ENCODE measurements at places on chromosomes 1 and 21.

- no peak for DNase-seq
These were observed 1260.7 kb downstream of the PLA2G4A start for GRCh38 chr1:188089461-188089860.

- DNase-seq = no peak
These were observed 15.9 kb downstream of the PDIK1L start for GRCh38 chr1:26127235-26128163.

DNA sequence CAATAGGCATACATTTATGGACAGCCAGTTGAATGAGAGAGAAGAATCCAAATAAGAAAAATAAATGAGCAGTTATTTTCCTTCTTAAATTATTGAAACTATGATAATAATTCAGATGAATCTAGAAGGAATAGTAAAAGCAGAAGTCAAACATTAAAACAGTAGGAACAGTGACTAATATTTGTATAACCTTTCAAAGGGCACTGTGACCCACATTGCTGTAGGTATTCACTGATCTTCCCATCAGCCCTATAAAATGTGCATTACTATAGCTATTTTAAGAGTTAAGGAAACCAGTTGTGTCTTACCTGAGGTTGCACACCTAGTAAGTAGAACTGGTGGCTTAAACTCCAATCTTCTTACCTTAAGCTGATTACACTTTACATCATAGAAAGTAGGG is 102.8 kb upstream of the ARTN start:
- DNase-seq = no peak

DNA sequence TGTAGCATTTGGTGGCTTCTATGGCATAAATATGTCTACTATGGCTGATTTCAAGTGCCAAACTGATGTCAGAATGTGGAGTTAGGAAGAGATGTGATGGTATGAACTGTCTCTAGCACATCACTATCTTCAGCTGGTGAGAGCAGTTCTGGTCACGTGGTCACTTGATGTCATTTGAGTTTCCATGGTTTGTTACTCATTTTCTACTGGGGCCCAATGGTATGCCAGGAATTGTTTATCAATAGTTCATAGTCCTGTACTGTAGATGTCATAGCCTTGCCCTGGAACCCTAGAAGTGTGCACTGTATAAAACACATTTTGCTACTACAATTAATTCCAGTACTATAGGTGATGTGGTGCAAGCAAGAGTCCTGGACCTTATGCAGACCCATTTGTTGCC is 153.7 kb downstream of the PDE4B start:
- DNase-seq = no peak

- no peak for DNase-seq
These were observed 38.3 kb downstream of the IFI44 start for GRCh38 chr1:78687914-78688313.

DNA sequence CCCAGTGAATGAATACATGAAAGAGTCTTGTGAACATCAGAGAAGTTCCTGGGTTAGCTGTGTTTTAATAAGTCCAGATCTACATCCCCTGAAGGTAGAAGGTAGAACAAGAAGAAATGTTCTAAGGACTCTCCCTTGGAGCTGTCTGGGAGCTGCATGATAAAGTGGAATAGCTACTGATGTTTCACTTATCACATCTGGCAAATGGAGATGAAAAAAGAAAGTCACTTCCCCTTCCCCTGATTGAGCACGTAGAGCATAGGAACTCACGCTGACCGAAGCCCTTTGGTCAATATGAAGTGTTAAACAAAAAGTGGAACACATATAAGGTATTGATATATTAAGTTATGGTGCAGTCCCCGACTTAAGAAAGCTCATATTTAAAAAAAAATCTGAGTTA is 53.2 kb upstream of the PARP1 start:
- no peak for DNase-seq

DNA sequence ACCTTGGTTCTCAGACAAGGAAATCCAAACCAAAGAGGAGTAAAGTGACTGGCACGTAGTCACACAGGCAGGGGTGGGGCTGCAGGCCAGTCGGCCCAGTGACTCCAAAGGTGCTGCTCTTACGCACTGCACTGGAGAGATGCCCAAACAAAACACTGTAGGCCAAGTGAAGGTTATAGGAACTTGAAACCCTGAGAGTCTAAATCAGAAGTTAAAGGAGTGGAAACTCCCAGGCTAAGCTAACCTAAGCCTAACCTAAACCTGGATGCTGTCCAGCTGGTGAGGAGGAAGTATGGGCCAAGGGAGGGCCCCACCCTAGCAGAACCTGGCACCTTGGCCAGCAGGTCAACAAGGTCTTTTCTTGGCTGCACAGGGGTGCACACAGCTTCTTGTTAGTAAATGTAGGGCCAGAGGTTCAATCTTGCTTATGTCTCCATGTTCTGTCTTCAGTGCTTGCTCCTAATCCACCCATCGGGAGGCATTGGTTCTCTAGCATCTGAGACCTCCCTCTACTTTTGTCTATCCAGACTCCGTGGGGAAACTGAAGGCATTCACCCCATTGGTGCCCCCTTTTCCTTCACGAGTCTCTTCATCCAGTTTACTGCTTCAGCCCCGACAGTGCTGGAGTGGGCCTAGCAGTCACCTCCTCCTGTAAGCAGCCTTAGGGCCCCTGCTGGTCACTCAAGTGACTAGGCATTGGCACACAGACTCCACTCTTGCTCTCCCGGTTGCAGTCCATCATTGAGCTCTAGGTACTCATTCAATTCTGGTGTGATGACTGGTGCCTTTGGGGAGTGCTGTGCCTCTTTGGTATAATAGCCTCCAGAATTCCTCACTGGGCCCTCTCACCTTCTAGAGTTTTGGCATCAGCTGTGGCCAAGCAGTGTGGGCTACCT is 12.9 kb upstream of the TMEM125 start:
- DNase-seq = no peak

DNA sequence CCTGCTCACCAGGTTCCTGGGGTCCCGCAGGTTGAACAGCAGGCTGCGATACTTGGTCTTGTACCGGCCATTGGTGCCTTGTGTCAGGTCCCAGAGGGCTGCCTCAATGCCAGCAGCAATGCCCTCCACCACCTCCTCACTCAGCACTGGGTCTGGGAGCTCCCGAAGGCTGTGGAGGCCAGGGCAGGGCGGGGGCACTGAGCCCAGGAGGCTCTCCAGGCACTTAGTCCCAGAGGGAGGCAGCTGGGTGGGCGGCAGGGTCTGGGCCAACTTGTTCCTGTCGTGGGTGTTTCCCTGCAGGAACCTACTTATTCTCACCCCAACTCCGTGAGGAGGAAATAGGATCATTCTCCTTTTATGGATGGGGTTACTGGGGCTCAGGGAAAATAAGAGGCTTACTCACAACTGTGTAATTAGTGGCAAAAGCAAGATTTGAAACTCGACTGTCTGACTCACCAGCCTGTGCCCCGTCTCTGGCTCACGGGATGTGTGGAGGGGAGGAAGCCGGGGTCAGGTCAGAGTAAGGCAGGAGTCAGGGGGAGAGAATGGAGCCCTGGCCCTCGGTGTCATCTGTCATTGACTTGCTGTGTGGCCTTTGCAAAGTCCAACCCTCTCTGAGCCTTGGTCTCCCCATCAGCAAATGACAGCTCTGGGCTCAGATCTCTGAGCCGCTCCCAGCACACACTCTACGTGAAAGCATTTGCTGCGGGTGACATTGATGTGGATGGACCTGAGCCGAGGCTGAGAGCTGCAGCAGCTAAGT is 17.2 kb downstream of the SPOCD1 start:
- no peak for DNase-seq

GRCh38 chr1:62176597-62177312 is 17.9 kb upstream of the L1TD1 start:
- no peak for DNase-seq

GRCh38 chr1:161261261-161262235 is 3.0 kb downstream of the PCP4L1 start:
- DNase-seq = no peak

DNA sequence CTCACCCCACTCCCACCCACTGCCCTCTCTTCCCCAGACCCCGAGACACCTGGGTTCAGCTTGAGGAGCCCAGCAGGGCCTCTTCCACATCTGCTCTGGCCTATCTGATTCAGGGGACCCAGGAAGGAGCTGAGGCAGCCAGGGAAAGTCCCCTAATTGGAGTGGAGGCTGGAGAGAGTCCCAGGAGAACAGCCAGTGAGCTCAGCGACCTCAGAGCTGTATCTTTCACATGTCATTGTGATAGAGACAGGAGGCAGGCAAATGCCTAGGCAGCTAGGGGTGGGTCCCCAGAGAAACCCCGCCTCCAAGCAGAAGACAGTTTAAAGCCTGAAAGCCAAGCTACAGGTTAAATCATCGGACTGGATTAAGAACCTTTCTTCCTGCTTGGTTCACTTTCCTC is 122.7 kb downstream of the MATN1 start:
- DNase-seq = no peak

DNA sequence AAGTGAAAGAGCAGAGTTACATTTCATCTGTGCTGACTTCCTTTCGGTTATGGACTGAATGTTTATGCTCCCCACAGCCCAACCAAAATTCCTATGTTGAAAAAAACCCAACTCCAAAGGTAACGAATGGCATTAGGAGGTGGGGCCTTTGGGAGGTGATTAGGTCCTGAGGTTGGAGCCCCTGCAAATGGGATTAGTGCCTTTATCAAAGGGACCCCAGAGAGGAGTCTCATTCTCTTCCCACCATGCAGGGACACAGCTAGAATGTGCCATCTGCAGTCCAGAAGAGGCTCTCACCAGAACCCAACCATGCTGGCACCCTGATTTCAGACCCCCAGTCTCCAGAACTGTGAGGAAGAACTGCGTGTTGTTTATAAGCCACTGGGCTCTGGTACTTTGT is 199.3 kb downstream of the TOMM20 start:
- DNase-seq = no peak

- DNase-seq = no peak
These were observed 2.4 kb downstream of the PPM1J start for GRCh38 chr1:112712701-112713128.

DNA sequence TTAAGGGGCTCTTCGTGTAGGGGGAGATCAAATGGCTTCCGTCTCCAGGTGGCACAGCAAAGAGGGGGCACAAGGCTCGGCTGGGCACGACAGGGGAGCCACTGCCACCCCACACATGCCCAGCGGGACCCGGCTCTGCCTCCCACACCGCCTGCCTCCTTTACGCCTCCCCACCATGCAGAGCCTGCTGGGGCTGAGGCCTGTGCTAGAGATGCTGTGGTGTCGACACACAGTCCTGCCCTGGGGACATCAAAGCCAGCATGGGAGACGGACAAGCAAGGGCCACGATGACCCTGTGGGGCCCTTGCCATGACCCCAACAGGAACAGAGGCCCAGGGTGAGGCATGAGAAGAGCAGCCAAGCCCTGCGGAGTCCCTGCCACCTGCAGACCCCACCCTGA is 102.8 kb downstream of the NPHP4 start:
- DNase-seq = no peak

GRCh38 chr1:40931601-40932000 is 47.9 kb upstream of the CTPS1 start:
- DNase-seq = no peak

GRCh38 chr1:17620448-17620847 is 81.0 kb downstream of the ARHGEF10L start:
- DNase-seq = no peak

DNA sequence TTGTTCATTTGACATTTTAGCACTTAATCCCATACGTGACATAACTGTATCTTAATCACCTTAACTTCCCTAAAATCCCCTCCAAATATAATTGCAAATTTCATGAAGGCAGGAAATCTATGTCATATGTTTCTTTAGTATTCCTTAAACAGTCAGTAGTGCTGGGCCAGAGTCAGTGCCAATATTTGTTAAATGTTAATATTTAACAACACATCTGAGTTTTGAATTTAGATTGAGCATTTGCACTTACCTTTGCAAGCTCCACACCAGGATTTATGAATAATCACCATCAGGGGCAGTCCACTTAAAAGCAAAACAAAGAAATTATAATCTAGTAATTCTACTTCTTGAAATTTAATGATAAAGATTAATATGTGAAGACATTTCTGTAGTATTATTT is 5.3 kb downstream of the KTI12 start:
- no peak for DNase-seq

- no peak for DNase-seq
These were observed 17.9 kb upstream of the RAP1GAP start for GRCh38 chr1:21687081-21687529.

Data from activated CD4-positive, alpha-beta T cell treated with anti-CD3 and anti-CD28 coated beads, Interleukin-2, amount 50 U/mL, for 4 hours (primary cell).